ENCODE measurements at places on chromosomes 1 and 21. TPM values are rescaled to one million over a fixed set of nuclear protein-coding genes. Genes with fewer than 3 reads are reported as not detected.

The ATG4C gene
- total RNA-seq: 13.7 TPM

DNA sequence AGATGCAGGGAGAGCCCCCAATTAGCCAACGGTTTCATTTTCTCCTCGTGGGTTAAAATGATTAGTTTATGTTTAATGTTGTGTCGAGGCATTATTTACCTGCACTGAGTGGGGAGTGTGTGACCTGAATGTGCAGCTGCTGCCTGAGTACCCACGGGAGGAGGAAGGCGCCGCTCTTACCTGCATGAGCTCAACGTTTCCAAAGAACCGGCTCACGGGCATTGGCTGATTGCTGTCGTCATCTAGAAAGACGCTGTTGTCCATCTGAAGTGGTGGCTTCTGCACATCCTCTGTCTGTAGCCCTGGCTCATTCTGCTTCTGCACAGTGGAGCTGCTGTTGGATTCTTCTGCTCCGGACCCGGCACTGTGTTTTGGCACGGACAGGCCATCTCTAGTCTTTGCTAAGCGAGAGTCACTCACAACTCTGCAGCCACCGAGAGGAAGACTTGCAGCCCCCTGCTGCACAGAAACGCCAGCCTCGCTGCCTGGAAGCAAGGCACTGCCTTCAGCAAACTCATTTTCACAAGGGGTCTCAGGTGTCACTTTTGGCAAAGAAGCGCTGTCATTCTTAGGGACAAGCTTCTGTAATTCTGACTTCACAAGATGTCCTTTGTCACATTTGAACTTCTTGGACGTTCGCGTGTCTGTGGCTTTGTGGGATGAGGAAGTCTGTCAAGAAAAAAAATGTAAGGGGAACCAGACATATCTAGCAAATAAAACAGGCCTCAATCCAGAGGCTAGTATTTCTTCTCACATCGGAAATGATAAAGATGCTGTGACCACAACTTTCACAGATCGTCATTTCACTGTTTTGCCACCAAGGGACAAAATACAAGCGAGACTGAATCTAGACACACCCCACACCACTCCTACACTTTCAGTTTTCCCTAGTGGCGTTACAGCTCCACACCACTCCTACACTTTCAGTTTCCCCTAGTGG is 9.4 kb downstream of the C1orf174 start:
- DNase-seq: no peak

DNA sequence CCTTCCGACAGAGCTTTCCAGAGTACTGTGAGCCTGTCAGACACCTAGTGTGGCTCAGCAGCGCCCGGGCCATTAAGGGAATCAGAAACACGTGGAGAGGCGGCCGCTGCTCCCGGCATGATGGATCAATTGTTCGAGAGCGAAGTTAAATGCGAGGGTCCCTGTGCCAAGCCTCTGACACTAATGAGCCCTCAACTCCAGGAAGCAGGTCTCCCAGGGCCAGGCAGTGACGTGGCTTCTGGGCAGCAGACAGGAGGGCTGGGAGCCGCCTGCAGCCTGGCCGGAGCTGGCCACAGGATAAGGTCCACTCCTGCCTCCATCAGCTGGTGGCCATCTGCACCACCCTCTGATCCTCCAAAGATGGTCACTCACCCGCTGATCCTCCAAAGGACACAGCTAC is 67.5 kb upstream of the CLDN14 start:
- DNase-seq: no peak

GRCh38 chr1:110056776-110057175 is 13.7 kb downstream of the ALX3 start:
- no peak for DNase-seq

Data from upper lobe of right lung (tissue), 1 donor.